ENCODE measurements at places on chromosomes 11 and 22.
A peak's percentile ranks its signal among the peaks of the same experiment; 100 is the strongest.

- no peak for DNase-seq
Measured at GRCh38 chr11:35826949-35827348, 116.9 kb upstream of the LDLRAD3 start.

DNA sequence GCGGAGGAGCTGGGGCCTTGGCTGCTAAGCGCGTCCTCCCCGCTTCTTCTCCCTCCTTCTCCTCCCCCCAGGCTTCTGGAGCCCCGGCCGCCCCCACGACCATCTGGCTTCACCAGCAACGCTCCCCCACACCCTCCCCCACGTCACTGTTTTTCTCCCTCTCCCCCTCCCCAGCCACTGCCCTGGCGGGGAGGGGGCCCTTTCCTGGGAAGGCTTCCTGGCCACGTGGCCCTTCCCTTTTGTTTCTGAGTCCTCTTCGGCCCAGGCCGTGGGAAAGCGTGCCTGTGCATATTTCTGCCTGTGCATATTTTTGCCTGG, 27.7 kb downstream of the RTN4R start:
- DNase-seq = no peak

DNA sequence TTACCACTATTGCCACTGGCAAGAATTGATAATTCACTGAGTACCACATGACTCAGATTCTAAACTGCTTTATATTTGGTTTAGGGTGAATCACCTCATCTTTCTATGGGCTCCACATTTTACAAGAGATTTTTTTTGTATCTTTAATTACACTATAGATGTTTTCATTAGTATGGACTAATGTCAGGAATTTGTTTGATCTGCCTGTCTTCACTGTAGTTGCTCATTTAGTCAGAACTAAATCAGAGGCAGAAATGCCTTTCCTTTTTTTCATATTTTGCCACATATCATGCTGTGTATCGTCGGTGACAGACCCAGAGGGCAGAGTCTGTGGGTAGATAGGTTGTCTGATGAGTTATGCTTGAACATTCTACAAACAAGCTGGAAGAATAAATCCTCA, 524.1 kb downstream of the METTL15 start:
- DNase-seq = no peak

DNA sequence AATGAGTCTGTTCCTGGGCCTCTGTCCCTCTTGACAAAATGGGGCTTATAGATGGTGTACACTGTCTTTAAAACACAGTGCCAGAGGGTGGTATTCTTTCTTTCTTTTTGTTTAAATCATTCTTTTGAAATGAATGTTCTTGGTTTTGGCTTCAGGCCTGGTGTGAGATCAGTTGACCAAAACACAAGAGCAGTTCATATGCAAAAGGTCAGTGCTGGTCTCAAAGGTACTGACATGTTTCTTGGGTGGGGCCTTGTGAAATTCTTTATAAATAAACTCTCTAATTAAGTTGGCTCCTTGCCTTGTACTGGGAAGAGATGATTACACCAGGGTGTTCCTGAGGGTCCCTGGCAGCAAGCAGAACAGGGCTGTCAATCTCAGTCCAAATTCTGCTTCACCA, 110.0 kb downstream of the FBXO7 start:
- no peak for DNase-seq

DNA sequence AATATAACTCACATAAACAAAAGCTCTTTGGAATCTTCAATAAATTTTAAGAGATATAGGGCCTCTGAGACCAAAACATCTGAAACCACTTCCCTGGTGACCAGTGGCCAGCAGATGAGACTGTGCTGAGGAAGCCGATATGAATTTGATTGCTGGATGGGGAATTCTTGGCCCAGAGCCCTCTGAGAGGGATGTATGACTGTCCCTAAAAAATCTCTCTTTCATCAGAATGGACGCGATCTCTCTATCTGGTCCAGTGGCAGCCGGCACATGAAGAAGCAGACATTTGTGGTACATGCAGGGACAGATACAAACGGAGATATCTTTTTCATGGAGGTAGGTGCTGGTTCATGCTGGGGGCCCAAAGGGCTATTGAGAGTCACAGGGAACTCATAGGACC, 37.5 kb downstream of the MYBPC3 start:
- no peak for DNase-seq

- DNase-seq = no peak
Measured at GRCh38 chr11:10317151-10317755, 12.4 kb downstream of the ADM start.

DNA sequence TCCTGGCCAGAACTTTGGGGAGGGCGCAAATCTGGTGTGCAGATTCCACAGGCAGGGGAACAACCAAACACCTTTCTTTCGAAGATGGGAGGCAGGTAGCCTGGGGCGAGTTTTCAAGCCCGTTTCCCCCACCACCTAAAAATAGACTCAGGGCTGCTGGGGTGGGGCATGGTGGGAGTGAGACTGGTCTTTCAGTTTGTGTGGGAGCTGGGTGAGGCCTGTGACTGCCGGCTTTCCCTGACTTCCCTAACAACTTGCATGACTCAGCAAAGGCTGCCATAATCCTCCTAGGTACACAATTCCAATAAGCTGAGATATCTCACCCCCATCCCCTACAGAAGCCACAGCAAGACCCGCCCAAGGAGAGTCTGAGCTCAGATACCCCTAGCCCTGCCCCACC, 4.3 kb upstream of the OR5B12 start:
- DNase-seq = no peak

GRCh38 chr11:3213659-3214419, 4.8 kb downstream of the MRGPRG start:
- no peak for DNase-seq

- peak; percentile 33 for DNase-seq
Measured at GRCh38 chr11:37712251-37712650, 1114.2 kb upstream of the RAG2 start.

DNA sequence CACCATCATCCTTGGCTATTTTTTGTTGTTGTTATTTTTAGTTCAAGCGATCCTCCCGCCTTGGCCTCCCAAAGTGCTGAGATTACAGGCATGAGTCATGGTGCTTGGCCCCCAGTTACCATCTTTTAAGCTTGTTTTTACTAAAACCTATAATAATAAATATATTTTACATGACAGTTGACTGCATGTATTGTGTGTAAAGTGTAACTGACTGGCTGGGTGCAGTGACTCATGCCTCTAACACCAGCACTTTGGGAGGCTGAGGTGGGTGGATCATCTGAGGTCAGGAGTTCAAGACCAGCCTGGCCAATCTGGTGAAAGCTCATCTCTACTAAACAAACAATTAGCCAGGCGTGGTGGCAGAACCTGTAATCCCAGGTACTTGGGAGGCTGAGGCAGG, 386.2 kb downstream of the TENM4 start:
- no peak for DNase-seq

GRCh38 chr11:63940786-63941185, 2.0 kb downstream of the NAA40 start:
- DNase-seq = no peak

DNA sequence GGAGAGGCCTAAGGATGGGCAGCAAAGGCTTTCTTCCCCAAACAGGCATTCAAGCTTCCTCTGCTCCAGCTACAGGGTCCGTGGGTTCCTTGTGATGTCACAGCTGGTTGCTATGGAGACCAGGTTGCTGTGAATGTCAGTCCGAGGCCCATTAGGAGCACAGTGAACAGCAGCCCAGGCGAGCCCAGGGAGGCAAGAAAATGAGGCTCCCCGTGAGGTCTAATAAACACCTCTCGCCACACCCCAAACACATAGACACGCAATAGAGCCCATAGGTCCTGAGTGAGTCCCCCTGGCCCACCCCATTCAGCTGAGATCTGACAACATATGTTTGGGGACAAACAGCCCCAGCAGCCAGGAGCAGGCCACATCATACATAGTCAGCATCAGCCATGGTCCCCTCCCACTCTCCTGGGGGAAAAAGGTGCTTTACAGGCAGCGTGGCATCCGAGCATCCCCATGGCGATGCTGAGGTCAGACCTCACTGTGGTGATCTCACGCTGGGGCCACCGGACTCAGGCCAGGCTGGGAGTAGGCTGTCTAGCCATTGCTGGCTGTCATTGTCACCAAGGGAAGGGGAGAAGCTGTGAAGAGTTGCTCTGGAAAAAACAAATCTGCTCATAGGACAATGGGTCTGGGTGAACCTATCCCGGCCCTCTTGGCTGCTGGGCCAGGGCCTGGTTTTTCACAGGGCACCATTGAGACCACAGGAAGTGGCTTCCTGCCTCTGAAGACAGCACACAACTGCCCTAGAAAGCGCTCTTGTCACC, 23.1 kb upstream of the TP53I11 start:
- no peak for DNase-seq

DNA sequence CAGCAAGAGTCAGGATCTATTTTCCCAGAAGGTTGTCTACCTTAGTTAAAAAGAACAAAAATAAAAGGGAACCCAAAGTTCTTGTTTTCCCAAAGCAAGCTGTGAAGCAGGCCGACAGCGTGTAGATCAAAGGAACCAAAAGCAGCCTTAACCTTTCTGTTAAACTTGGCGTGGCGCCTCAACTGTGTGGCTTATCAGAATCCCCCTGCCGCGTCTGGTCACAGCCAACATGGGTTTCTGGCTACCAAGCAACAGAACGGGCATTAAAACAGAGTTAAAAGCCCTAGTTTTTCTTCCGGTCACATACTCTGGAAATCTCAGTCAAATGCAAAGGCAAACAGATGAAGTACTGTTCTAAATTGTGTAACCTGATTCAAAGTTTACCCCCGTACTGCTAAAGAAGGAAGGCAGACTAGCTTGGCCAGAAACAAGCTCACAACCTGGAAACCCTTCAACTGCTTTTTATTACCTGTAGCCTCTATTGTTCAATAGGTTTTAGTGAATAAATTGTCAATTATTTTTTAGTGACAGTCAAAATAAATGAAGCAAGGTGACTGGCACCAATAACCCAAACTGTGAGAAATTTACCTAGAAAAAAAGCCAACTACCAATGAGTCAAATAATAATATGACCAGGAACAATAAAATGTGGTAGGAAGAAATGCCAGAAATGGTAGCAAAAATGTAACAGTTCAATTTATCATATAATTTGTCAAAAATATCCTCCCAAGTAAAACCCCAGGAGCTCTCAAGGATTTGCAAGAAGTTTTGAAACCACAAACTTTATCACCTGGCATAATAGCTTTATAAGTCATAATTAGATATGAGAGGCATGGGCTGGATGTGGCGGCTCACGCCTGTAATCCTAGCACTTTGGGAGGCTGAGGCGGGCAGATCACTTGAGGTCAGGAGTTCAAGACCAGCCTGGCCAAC, 21.4 kb downstream of the CHKA start:
- DNase-seq = no peak

DNA sequence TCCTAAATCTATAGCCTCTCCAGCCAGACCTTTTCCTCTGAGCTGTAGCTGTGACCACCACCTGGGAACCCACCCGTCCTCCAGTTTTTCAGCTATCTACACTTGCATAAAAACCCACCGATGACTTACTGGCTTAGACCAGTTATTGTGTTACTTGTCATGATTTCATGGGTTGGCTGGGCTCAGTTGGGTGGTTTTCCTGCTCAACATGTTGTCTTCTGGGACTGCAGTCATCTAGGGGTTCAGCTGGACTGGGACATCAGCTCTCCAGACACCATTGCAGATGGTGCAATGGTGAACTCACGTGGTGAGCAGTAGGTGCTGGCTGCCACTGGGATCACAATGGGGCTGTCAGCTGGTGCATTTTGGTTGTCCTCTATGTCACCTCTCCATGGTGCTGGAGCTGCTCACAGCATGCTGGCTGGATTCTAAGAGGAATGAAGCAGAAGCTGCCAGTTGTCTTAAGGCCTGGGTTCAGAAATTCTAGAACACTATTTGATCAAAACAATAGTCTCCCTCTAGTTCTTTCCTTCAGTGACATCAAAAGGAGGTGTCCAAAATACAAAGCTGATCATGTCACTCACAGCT, 1.3 kb upstream of the SYT13 start:
- no peak for DNase-seq

- no peak for DNase-seq
Measured at GRCh38 chr22:41152902-41153301, 52.2 kb upstream of the L3MBTL2 start.

DNA sequence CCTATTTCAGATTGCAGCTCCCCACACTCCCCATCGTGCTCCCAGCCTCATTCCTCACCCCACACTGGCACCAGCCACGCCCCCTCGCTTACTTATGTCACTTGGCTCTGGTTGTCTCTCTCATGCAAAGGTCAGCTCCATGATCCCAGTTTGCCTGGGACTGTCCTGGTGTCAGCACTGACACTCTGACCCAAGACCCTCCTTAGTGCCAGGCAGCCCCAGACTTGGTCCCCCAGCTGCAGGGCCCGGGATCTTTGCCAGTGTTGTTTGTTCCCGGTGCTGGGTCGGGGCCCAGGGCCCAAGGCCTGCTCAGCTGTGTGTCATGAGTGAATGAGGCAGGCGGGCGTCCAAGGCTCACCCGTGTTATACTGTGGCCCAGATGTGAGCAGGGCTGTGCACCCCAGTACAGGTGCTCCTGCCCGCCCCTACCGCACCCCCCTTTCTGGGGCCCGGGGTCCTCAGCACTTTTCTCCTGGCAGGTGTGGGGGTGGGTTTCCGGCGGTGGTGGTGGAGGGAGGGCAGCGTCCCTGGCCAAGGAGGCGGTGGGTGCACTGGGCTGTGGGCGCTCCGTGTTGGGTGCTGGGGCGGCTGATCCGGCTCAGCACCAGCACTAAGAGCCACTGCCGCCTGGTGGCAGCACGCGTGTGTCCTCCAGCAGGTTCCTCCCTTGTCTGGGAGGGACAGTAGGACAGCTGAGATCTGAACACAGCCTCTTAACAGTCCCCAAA, 19.5 kb downstream of the IL17REL start:
- DNase-seq = peak; percentile 84

GRCh38 chr11:127252321-127252720, 251.8 kb upstream of the KIRREL3 start:
- DNase-seq = no peak

- no peak for DNase-seq
Measured at GRCh38 chr11:115185507-115185906, 318.7 kb downstream of the CADM1 start.

GRCh38 chr22:44693756-44694155, 8.2 kb upstream of the PRR5 start:
- no peak for DNase-seq

DNA sequence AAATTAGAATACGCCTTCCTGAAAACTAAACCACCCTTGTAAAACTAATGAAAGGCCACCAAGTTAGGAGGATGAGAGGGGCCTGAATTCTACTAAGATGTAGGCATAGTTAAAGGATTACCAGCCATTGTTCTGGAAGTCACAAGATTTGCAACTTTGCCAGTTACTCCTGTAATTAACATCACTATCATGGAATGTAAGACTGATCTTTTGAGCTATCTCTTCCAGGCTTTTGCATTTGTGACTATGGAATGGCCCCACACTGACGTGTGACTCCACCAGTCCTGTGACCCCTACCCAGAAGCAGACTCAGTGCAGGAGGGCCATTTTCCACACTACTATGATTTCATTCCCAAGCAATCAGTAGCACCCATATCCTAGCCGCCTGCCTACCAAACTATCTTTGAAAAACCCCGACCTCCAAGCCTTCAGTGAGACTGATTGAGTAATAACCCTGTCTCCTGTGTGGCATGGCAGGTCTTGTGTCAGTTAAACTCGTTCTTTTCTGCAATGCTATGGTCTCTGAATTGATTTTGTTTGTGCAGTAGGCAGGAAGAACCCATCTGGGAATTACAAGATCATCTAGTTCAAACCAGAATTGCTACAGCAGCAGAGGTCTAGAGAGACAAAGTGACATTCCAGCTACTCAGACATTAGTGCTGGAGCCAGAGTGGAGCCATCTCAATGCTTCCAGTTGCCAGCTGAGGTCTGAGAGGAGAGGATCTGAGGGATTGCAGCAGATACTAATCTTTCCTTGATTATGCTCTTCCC, 1.9 kb upstream of the CTSF start:
- peak; percentile 32 for DNase-seq
